NCI-H460 (cell line): ENCODE measurements at places on chromosomes 1 and 21.
A peak's percentile ranks its signal among the peaks of the same experiment; 100 is the strongest.

- no peak for DNase-seq
Observed at GRCh38 chr1:160658814-160659193, 12.0 kb upstream of the SLAMF1 start.

DNA sequence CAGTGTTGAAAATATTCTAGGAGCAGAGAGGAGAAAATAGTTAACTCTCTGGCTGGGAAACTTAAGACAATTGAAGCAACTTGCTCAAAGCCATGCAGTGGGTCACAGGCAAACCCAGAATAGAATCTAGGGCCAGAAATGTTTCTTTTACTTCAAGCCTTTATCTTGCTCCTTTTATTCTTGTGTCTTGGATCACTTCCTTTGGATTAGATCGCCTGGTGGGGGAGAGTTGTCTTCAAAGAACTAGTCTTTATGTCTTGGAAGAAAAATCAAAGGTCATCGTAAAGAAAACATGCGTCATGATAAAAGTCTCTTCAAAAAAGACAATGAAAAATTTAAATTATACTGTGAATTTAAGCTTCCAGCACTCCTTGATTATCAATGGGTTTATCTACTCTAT is 493.6 kb upstream of the USP24 start:
- DNase-seq = no peak

DNA sequence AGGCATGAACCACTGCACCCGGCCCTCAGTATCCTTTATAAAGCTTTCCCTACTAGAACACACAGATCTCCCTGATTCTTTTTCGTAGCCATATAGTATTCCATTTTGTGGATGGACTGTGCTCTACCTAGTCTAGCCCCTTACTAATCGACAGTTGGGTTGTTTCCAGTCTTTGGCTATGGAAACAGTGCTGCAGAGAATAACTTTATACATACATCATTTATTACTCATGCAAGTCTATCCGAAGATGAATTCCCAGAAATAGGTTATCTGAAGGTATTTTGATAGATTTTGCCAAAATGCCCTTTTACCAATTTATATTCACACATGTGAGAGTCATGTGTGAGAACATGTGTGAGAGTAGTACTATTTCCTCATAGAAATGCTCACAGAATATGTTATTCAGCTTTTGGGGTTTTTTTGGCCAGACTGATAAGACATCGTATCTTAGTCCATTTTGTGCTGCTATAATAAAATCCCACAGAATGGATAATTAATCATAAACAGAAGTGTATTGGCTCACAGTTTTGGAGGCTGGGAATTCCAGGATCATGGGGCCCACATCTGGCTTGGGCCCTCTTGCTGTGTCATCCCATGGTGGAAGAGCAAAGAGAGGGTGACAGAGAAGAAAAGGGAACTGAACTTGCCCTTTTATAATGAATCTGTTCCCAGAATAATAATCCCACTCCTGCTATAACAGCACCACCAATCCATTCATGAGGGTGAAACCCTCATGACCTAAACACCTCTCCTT is 17.3 kb upstream of the FGR start:
- DNase-seq = no peak

GRCh38 chr1:23533246-23534023 is 2.4 kb upstream of the E2F2 start:
- no peak for DNase-seq

- no peak for DNase-seq
Observed at GRCh38 chr1:35881850-35882273, 1.1 kb upstream of the AGO1 start.

GRCh38 chr1:8230292-8230621 is 87.7 kb upstream of the SLC45A1 start:
- no peak for DNase-seq

DNA sequence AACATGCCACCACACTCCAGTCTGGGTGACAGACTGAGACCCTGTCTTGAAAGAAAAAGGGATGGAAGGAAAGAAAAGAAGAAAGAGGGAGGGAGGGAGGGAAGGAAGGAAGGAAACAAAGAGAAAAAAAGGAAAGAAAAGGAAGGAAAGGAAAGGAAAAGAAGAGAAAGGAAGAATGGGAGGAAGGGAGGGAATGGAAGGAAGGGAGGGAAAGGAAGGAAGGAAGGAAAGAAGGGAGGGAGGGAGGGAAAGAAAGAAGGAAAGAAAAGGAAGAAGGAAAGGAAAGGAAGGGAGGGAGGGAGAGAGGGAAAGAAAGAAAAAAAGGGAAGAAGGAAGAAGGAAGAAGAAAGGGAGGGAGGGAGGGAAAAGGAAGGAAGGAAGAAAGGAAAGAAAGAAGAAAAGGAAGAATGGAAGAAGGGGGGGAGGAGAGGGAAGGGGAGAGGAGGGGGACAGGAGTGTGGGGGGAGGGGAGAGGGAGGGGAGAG is 5.0 kb upstream of the PPP1R15B start:
- no peak for DNase-seq

GRCh38 chr1:40530735-40531380 is 579 bp upstream of the ZNF684 start:
- DNase-seq = peak; percentile 5

DNA sequence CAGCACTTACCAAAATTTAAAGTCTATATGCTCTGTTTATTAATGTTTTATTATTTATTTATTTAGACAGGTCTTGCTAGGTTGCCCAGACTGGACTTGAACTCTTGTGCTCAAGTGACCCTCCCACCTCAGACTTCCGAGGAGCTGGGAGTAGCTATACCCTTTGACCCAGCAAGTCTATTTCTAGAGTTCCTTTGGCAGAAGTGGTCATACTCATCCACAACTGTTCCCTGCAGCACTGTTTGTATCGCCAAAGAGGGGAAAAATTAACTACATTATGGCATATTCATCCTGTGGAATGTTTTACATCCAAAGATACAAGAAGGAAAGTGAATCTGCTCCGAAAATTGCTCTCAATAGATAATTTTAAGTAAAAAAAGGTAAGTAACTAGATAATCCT is 28.5 kb downstream of the CACNA1S start:
- DNase-seq = no peak

- no peak for DNase-seq
Observed at GRCh38 chr1:112904831-112905261, 51.1 kb downstream of the SLC16A1 start.

GRCh38 chr1:209652873-209653401 is 712 bp upstream of the LAMB3 start:
- DNase-seq = no peak

GRCh38 chr1:7962636-7963377 is 1.3 kb downstream of the PARK7 start:
- DNase-seq = no peak

GRCh38 chr1:115492880-115493279 is 148.9 kb upstream of the VANGL1 start:
- DNase-seq = no peak

- no peak for DNase-seq
Observed at GRCh38 chr1:174000371-174000770, 21.8 kb downstream of the RC3H1 start.

DNA sequence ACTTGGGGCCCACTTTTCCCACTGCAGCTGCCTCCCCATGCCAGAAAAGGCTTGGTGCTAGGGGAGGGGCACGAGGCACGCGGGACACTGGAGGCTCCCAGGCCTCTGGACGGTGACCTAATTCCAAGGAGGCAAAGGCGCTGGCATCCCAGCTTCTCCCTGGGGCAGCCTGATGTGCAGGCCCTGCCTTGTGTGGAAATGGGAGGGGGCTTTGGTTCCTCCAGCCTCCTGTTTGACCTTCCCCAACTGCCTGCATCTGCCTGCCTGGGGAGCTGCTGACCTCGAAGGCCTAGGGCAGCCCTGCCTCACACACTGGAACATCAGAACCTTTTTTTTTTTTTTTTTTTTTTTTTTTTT is 39.9 kb downstream of the KIAA1614 start:
- no peak for DNase-seq

GRCh38 chr1:7145947-7146346 is 360.7 kb downstream of the CAMTA1 start:
- DNase-seq = no peak

- DNase-seq = peak; percentile 76
Observed at GRCh38 chr1:169546087-169546995, 39.9 kb downstream of the F5 start.

DNA sequence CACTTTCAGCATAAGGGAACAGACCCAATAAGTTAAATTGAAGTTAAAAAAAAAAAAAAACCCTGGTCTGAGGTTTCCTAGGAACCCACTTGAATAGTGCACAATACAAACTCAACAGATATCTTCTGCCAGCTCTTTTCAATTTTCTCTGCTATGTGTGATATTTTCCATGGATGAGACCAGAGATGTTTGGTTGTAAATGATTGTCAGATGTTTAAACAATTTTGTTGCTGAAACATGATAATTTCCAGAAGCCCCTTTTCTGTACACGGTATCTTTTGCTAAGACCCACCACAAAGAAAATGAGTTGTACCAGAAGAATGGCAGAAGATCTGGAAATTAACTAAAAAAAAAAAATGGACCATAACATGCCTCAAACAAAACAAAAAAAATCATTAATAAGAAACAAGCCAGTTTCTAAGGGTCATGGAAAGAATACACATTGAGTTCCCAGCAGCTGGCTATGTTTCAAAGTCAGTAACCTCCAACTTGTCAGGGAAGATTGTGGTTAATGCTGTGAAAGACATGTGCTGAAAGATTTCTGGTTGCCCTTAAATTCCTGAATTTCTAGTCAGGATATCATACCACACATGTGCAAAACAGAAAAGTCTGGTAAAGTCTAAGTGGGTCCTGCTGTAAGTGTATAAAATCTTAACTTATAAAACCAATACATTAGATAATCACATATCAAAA is 35.6 kb upstream of the MGST3 start:
- no peak for DNase-seq

DNA sequence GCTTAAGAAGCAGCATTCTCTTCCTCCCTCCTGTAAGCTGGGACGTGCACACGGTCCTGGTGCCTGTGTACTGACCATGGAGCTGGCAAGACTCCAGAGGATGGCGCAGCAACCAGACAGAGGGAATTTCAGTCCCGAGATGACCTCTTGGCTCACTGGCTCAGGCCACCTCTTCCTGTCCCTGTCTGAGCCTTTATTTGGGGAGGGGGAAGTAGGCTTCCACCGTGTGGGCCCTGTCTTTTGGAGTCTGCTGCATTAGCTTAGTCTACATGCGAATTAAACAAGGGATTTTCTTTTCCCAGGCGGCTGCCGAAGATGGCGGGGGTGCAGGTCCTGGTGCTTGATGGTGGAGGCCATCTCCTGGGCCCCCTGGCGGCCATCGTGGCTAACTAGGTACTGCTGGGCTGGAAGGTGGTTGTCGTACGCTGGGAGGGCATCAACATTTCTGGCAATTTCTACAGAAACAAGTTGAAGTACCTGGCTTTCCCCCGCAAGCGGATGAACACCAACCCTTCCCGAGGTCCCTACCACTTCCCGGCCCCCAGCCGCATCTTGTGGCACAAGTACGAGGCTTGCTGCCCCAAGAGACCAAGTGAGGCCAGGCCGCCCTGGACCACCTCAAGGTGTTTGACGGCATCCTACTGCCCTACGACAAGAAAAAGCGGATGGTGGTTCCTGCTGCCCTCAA is 10.2 kb downstream of the IL24 start:
- no peak for DNase-seq

GRCh38 chr1:117770981-117771531 is 158.4 kb downstream of the GDAP2 start:
- no peak for DNase-seq

- no peak for DNase-seq
Observed at GRCh38 chr1:121516234-121516967, 331.6 kb downstream of the SRGAP2C start.

DNA sequence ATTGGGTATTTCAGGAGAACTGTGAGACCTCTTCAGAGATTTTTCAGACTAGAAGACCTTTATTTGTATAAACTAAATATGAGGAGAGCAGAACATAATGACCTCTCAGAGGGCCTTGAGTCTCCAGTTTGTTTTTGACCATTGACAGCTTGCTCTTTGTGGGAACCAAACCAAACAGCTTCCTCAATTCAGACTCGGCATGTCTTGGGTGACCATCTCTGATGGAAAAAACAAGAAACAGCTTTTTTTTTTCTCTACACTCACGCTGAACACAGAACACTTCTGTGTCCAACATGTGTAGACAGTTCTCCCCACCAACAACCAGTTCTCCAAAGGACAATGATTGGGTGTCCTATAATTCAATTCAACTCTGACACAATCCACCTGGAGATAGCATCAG is 11.5 kb downstream of the ATP1A4 start:
- no peak for DNase-seq

GRCh38 chr1:154263465-154264332 is 8.7 kb upstream of the HAX1 start:
- DNase-seq = no peak

DNA sequence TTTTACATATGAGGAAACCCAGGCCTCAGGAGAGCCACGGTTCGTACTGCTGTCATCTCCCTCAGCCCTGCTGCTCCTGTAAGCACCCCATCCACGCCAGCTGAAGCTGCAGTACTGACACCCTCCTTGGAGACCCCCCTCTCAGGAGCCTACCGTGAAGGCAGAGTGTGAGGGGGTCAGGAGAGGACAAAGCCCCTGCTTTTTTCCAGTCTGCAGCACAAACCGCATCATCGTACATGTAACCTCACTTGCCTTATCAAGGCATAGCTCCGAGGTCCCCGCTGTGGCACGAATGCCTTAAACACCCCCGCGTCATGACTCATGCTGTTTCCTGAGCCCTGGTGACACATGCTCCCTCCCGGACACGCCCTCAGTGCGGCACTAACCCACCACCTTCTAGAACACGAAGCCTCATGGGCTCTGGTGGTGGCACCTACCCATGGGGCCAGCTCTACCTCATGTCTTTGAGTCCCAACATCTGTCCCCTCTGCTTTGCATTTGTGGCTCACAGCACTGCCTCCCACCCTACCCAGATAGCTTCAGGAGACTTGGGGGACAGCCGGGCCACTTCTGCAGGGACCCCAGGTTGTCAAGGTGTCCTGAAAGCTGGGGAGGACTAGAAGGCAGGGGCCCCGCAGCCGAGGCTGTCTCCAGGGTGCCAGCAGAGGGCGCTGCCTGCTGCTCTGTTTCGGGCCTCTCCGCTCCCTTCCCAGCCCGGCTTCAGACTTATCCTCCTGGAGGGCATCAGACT is 4.9 kb downstream of the SH3BGRL3 start:
- peak; percentile 68 for DNase-seq

GRCh38 chr1:173616859-173617258 is 14.0 kb upstream of the SLC9C2 start:
- no peak for DNase-seq

DNA sequence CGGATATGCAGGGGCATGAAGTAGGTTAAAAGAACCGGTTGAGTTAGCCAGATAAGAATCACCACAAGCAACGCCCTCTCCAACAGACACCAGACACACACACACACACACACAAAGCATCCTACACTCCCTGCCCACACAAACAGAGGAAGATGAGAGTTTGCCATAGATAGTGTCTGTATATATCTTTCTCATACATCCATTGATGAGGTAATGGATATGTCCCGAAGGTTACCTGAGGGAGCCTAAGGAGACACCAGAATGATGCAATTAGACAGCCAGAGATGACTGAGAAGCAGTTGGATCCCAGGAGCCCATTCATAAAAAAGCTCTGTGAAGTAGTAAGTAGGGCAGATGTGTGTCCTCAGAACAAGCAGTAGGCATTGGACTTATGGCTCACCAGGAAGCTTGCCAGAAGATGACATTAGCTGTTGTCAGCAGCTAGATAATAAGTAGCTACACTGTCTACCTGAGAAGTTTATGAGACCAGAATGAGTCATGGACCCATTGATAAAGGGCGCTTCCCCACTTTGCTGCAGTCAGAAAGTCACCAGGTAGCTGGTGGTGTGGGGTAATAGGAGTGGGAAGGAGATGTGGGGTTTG is 247.0 kb downstream of the KCNT2 start:
- no peak for DNase-seq

GRCh38 chr1:39407896-39408640 is 83.4 kb upstream of the BMP8A start:
- no peak for DNase-seq
